Breast epithelium (tissue), 4 donors: ENCODE measurements at places on chromosomes 16 and 17. TPM values are rescaled to one million over a fixed set of nuclear protein-coding genes. Genes with fewer than 3 reads are reported as not detected.

Gene MT1A
- total RNA-seq, result 672 TPM

GRCh38 chr17:80168371-80168770, 1.5 kb upstream of the CARD14 start:
- DNase-seq, result no peak

DNA sequence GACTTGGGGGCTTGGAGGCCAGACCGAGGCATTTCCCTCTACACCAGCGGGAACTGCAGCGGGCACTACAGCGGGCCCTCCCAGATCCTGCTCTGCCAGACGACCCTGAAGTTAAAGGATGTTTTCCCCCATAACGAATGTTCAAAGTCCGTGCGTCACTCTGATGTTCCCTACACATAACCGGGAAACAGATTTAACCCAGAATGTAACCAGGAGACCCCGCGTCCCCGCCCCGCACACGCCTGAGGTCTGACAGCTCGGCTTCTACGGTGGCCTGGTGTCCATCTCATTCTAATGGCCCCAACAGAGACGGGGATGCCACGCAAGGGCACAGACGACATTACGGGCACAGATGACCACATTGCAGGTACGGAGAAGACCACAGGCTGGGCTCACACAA, 31.7 kb upstream of the RHOT1 start:
- DNase-seq, result no peak

- DNase-seq, result no peak
Measured at GRCh38 chr17:12567077-12568053, 98.3 kb upstream of the MYOCD start.

- DNase-seq, result no peak
Measured at GRCh38 chr17:3727041-3727440, 3.3 kb downstream of the HASPIN start.

DNA sequence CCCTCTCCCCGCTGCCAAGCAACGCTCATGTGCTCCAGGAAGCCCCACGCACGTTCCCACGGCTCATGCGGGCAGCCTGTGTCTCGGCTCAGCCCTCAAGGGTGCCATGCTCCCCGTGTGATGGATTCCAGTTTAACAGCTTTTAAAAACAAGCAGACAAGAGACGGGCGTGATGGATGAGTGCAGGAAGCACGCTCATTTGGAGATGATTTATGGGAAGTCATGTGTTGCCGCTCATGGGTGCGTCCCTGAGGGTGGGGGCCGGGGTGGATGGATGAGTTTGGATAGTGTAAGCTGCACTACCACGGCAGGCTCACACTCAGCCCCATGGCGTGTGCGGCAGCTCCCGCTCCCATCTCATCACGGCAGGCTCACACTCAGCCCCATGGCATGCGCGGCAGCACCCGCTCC, 132.8 kb downstream of the RBFOX3 start:
- DNase-seq, result no peak

GRCh38 chr16:56298948-56299596, 107.8 kb downstream of the GNAO1 start:
- no peak for DNase-seq

Gene ZG16
- total RNA-seq, result 0.33 TPM

DNA sequence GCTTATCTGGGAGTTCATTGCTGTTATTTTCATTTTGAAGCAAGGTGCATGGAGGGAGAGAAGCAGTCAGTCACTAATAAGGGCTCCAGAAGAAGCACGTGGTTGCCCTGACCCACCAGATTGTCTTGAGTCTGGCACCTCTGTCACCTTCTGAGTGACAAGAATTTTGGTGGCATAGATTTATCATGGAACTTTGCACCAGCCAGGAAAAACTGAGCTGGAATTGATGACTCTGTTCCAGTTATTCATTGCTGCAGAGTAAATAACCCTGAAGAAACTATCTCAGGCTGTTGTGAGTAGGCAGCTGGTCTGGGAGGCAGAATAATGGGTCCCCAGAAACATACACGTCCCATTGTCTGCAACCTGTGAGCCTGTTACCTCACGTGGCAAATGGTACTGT, 44.8 kb downstream of the HSD17B2 start:
- DNase-seq, result no peak

GRCh38 chr17:36136036-36136435, 32.4 kb downstream of the CCL4 start:
- no peak for DNase-seq

DNA sequence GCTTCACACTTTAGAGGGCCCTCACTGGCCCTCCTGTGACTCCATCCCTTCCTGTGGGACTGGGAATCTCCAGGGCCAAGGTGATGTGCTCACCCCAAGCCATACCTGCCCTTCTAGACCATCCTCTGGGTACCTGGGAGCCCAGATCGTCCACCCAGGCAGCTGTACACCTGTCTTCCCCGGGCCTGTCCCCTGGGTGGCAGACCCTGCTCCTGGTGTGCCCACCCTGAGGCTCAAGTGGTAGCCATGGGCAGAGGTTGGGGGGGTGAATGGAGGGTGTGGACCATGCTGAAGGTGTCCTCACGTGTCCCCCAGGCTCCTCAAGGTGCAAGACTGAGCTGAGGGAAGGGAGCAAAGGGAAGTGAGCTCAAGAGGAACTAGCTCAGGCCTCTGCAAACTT, 9.3 kb downstream of the CLEC10A start:
- DNase-seq, result no peak

DNA sequence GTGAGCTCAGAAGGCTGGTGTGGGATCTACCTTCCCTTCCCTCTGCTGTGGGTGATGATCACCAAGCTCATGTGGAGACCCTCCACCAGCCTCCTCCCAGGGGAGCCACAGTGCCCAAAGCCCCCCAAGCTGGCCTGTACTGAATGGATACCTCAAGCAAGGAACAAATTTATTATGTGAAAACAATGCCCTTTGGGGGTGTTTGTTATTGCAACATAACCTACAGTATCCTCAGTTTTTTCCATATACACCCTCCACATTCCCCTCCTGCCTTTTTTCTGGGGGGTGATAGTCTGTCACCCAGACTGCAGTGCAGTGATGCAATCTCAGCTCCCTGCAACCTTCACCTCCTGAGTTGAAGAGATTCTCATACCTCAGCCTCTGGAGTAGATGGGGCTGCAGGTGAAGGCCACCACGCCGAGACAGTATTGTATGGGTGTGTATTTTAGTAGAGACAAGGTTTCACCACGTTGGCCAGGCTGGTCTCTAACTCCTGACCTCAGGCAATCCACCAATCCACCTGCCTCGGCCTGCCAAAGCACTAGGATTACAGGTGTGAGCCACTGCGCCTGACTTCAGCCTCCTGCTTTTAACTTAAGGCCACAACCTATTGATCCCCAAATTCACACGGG, 215.9 kb downstream of the CPPED1 start:
- no peak for DNase-seq

GRCh38 chr17:42286411-42287221, 1.7 kb upstream of the STAT5A start:
- no peak for DNase-seq

GRCh38 chr16:10600782-10601443, 20.5 kb upstream of the EMP2 start:
- no peak for DNase-seq

Gene GLIS2
- total RNA-seq, result 1.5 TPM

Gene PYCARD
- 32.9 TPM for total RNA-seq

Gene TBC1D3K
- not detected for total RNA-seq

Gene ELMO3
- 1.1 TPM for total RNA-seq

Gene TNP2
- not detected for total RNA-seq

GRCh38 chr16:89600956-89601355, 12.5 kb upstream of the DPEP1 start:
- no peak for DNase-seq

DNA sequence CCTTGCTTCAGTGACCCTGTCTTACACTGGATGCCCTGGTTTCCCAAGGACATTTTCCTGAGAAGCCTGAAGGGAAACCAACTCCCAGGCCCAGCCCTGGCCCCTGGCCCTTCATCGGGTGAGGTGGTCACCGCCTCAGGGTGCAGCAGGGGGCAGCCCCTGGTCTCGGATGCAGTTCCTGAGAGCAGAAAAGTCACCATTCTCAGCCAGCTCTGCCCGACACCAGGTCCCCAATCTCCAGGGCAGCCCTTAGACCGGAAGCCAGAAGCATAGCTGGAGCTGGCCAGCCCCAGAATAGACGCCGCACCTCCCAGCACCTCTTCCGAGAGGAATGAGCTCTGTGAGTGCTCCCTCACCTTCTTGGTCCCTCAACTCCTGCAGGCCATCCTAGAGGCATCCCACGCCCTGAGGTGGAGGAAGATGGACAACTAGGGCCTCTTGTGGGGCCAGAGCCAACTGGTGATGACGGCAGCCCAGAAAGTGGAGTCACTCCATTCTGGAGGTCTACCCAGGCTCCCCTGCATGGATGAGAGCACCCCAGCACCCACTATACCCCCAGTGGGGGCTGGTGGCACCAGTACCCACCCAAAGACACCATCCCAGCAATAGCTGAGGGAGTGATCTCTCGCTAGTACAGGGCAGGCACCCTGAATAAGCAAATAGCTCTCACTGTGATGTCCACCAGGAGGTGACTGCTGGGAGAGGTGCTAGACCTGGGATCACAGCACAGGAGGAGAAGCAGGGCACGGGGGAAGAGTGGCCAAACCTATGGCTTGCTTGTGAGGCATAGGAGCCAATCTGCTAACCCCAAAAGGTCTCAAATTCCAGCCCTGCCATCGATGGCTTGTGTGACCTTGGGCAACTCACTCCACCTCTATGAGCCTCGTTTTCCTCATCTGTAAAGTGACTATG, 56.2 kb downstream of the TK2 start:
- no peak for DNase-seq

Gene CLEC3A
- not detected for total RNA-seq
